ENCODE measurements at places on chromosomes 3 and 15.

- DNase-seq = peak; percentile 79
Observed at GRCh38 chr15:79004336-79004735, 59.5 kb upstream of the CTSH start.

- no peak for DNase-seq
Observed at GRCh38 chr3:123072152-123072551, 5.3 kb downstream of the PDIA5 start.

DNA sequence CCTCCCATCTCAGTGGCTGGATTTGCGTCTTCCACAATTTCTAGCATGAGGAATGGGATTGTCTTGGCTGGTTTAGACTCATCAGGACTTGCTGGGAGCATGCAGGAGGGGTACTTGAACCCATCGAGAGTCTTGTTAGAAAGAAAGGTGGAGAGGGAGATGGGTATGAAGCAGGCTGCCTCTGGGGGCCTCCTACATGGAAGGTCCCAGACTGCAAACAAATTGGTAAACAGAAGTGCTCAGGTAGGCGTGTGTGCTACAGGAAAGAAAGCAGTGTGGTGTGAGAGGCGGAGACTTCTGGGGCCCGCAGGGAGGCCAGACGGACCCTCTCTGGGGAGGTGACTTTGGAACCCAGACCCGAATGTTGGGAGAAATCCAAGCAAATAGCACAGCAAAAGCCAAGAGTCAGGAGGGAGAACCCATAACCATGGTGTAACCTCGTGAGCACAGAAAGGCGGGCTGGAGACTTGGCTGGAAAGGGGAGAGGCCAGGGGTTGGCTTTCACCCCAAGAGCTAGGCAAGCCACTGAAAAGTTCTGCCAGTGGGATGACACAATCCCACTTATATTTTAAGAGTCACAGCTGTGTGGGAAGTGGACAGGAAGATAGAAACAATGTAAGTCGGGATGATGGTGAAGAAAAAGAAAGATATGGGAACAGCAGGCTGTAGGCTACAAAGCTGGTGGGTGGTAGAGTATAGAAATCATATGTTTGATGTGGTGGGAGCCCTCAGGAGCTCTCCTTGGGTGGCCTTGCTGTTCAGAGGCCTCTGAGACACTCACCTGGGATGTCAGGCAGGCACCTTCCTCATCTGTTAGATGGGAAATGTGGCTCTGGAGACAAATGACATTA lies 130.1 kb upstream of the PRR20G start:
- DNase-seq = no peak

GRCh38 chr15:83571820-83572707 lies 81.9 kb upstream of the ADAMTSL3 start:
- peak; percentile 63 for DNase-seq

GRCh38 chr3:29354894-29355293 lies 74.0 kb downstream of the RBMS3 start:
- no peak for DNase-seq

- DNase-seq = peak; percentile 7
Observed at GRCh38 chr3:126212620-126213378, 32.4 kb upstream of the ALDH1L1 start.

DNA sequence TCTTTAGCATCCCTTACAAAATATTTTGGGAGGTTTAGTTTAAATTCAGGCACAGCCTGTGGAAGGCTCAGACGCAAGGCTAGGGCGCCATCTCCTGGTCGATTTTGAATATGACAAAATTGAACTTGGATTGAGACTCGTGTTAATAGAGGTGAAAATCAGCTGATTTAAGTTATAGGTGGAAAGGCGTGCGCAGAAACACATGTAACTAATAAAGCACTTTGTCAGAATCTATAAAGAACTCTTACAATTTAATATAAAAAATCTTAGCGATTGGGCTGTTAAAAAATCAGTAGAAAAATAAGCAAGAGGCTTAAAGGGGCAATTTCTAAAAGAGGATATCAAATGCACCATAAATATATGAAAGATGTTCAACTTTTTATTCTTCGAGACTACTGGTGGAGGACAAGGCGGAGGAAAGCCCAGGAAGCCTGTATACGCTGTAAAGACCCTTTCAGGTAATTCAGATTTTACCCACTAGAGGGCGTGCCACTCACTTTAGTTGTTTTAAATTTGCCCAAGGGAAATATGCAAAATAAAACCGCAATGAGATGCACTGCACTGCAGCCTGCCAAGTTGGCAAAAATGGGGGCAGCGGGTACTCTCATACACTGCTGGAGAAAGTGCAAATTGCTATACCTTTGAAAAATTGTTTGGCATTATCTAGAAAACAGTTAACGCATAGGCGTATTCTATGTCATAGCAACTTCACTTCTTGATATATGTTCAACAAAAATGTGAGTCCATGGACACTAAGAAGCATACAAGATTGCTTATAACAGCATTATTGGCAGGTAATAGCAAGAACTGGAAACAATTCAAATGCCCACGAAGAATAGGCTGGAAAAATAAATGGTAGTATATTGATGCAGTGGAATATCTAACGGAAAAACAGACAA lies 64.7 kb downstream of the SLC30A4 start:
- peak; percentile 97 for DNase-seq

- no peak for DNase-seq
Observed at GRCh38 chr15:67150023-67150860, 84.8 kb downstream of the SMAD3 start.

GRCh38 chr3:115169808-115170207 lies 22.7 kb upstream of the ZBTB20 start:
- no peak for DNase-seq

- no peak for DNase-seq
Observed at GRCh38 chr3:97882975-97883598, 61.3 kb downstream of the CRYBG3 start.

DNA sequence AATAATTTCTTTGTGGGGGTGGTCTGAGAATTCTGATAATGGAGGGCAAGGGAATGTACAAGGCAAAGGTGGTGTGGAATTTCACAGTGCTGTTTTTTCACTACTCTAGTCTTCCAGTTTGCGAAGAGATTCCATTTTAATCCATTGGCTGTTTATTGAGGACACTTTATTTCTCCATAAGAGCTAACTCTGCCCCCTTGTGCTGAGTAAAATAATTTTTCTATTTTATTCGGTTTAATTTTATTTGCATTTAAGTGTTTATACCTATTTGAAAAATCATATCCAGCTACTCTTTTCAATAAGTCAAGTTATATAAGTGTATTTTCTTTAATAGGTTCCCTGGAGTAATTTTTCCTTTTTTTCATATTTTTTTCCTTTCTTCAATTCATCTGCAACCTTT lies 840.1 kb downstream of the TUSC7 start:
- DNase-seq = no peak

DNA sequence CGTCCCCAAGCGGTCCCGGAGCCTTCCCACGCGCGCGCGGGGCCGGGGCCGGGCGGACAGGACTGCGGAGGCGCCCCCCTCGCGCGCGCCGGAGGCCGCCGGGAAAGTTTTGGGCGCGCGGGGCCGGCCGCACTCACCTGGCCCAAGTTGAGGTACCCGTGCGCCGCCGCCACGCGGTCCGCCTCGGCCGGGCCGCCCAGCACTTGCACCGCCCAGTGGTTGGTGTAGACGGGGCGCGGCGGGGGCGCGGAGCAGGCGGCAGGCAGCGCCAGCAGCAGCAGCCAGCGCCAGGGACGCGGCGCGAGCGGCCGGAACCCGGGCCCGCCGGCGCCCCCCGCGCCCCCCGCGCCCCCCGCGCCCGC lies 289 bp downstream of the PCSK6 start:
- no peak for DNase-seq

DNA sequence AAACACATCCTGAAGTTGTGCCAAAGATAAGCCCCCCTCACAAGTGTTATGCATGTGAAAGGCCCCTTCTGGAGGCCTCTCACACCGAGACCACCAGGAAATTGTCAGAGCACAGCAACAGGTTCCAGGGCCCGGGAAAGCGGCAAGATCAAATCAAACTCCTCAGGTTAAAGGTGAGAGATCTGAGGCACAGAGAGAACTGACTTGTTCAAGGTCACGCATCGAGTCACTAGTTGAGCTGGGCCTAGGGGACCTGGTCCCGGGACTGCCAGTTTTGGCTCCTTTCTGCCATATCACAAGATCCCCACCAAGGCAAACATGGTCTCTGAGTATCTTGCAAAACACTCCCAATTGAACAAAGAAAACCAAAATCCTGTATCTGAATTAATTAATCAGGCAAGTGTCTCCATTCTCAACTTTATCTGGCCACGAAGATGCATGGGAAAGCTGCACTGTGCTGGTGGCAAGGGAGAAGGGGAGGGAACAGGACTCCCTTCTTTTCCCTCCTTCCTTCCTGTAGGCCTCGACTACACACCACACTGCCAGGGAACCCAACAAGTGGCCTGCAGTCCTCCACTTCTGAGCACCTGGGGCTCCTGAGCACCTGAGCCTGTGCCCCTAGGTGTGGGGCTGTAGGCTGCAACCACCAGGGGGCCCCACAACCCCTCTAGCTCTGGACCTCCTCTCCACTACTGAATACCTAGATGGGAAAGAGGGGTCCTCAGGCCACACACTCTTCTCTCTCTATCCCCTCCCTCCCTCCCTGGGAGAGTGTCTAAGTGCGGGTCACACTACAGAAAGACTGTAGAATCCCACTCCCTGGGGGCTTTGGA lies 37.3 kb downstream of the ANP32A start:
- DNase-seq = peak; percentile 61

DNA sequence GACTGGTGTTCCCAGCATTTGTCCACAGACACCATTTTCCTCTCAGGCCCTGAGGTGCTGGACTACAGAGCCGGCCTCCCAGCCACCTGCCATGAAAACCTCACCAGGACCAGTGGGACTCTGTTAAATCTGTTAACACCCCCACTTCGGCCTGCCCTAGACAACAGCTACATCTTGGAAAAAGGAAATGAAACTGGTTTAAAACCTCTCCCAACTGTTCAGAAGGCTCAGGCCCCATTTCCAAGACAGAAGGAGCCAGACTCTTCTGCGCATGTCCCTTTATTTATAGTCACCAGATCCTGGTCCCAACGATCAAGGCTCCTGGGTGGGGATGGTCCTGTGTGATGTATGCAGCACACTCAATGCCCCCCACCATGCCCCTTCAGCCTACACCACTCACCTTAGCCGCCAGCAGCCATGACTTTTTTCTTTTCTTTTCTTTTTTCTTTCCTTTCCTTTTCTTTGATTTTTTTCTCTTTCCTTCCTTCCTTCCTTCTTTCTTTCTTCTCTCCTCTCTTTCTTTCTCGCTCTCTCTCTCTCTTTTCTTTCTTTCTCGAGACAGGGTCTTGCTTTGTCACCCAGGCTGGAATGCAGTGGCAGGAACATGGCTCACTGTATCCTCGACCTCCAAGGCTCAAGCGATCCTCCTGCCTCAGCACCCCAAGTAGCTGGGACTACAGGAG lies 25.5 kb upstream of the FLNB start:
- DNase-seq = peak; percentile 18

GRCh38 chr3:117553461-117553860 lies 843.9 kb downstream of the TUSC7 start:
- no peak for DNase-seq

GRCh38 chr3:148642616-148643015 lies 55.1 kb upstream of the AGTR1 start:
- no peak for DNase-seq

GRCh38 chr3:57770009-57770827 lies 14.1 kb downstream of the SLMAP start:
- no peak for DNase-seq

DNA sequence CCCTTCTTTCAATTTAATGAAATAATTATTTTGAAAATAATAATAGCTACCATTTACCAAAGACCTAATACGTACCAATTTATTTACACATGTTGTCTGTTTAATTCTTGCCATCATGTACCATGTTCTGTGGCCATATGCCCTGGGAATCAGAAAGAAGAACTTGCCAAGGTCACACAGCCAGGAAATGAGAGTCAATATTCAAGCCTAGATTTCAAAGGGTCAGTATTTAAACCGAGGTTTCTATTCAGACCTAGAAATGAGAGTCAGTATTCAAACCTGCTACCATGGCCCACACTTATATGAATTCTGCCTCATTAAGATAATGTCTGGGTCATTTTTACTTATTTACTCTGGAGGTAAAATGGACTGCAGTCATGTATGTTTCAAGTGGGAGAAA lies 103.6 kb upstream of the TBL1XR1 start:
- DNase-seq = no peak

- DNase-seq = peak; percentile 60
Observed at GRCh38 chr3:188400494-188401243, 246.7 kb downstream of the LPP start.

DNA sequence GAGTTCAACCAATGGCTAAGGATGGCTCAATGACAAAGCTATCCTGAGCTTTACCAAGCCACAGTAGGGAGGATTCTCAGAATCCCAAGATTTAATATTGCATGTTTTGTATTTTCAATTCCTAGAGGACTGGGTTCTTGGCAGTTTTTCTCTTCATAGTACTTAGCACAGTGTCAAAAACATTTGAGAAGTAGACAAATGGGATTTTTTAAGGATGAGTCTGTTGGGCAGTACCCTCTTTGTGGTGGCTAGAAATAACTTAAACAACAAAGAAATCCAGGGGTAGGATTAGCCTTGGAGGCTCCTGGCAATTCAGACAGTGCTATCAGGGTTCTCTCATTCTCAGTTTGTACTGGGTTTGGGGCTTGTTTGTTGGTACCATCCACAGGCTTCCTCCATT lies 212.8 kb upstream of the RORA start:
- DNase-seq = no peak

GRCh38 chr15:22851513-22851912 lies 13.0 kb downstream of the NIPA2 start:
- no peak for DNase-seq

DNA sequence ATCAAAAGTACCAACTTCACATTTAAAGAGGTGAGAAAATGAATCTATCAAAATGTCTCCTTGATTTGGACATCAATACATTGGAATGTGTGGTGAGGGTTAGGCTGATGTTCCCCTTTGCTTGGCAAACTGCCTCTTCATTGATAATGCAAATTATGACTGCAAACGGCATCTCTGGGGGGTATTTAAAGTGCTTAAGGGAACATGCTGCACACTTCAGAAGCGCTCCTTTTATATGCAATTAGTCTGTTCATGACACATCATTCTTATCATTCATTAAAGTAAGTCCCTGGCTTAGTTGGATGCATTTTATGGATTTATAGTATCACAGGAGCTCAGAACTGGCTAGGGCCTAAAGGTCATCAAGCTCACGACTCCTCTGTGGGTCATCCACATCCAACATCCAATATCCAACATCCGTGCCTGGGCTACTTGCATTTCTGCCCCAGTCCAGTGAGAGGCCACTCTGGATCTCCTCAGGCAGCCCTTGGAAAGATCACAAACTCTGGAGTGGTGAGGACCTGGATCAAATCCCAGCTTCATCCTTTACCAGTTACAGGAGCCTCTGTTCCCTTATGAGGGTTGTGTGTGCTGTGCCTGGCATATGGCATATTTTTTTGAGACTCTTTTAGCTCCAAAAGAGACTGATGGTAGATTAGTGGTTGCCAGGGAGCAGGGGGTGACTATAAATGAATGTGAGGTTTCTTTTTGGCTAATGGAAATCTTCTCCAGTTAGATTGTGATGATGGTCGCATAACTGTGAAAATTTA lies 136.8 kb upstream of the FOXB1 start:
- DNase-seq = no peak

- DNase-seq = no peak
Observed at GRCh38 chr15:61715082-61715481, 345.2 kb downstream of the VPS13C start.

GRCh38 chr3:44984335-44984734 lies 8.3 kb downstream of the EXOSC7 start:
- DNase-seq = no peak

Data from NAMALWA (cell line).